Choroid plexus epithelial cell (primary cell): ENCODE measurements at places on chromosomes 7 and 10.

DNA sequence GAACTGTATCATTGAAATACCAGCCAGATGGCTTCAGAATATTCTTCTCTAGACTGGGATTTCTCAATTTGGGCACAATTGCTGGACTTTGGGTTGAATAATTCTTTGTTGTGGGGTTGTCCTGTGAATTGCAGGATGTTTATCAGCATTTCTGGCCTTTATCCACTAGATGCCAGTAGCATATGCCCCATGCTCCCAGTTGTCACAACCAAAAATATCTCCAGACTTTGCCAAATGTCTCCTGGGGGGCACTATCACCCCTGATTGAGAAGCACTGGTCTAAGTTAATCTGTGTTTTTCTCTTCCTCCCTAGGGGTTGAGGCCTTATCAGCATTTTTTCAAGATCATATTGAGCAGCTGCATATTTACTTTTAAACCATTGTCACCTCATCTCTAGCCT, 204.9 kb upstream of the SP8 start:
- DNase-seq, result no peak

DNA sequence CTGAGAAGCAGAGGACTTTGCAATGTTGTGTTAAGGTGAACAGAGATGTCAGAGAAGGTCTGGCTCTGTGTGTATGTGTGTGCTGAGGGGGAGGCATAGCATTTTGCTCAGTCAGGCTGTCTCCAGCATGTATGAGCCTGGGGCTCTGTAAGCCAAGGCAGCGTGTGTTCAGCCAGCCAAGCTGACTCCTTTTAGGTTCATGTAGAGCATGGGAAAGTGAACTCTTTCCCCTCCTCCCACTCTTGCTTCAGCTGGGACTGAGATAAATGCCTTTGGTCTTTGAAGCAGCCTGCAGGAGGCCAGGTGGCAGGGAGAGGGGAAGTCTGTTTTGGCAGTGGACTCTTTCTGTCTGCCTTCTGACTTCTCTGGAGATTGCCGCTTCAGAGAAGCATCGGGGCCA, 3.8 kb downstream of the SFXN2 start:
- DNase-seq, result peak; percentile 93

GRCh38 chr7:20282959-20283358, 47.7 kb upstream of the ITGB8 start:
- no peak for DNase-seq

- DNase-seq, result no peak
Measured at GRCh38 chr7:96246919-96247318, 75.0 kb downstream of the SLC25A13 start.
